ENCODE measurements at places on chromosomes 2 and 18.

- DNase-seq = no peak
These were observed 97.9 kb upstream of the NOL4 start for GRCh38 chr18:34322365-34323289.

DNA sequence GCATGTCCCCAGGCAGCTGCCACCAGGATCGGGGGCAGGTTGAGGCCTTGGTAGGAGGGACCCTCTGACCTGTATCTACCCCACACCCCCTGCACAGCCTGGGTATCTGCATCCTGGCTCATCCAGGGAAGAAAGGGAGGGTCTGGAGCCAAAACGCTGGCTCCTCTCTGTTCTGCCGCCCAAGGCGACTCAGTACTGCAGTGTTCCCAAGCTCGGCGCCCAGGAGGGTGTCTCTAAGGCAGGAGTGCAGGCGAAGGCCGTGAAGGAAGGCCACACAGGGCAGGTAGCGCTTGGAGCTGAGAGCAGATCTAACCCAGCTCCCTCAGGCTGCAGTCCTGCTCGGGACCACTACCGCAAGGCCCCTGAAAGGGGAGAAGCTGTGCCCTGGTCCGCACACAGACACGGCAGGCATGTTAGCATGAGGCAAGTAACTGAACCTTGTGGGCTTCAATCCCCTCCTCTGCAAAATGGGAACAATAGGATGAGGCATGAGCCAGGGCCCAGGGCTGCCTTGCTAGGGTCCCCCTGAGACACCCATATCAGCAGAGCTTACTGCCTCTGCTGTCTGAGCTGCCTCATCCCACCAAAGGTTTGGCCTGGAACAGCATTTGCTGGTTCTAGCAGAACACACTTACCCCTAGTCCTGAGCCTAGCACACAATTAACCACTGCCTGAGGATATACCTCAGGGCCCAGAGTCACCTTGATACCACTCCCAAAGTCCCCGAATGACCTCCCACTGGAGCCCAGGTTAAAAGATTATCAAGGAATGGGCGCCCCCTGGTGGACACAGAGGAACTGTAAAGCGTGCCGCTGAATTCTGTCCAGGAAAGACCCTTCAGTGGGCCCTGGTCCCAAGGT, 6.5 kb downstream of the PTMA start:
- DNase-seq = no peak

- no peak for DNase-seq
These were observed 560.0 kb downstream of the CCDC85A start for GRCh38 chr2:56743807-56744206.

DNA sequence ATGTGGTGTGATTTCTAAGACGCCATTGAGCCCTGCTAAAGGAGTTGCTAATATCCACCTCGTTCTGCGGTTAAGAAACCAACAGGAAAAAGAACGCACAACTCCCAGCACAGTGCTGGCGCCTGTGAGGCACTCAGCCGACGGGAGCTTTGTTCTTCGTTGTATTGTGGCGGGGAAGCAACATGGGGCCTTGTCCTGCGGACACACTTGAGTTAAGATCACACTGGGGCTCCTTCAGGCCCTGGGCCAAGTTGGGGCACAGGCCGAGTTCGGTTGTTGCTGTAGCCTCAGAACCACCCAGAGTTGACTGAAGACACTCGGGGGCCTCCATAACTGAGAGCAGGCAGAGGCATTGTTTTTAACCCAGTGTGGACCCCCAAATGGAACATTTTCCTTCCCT, 30.6 kb upstream of the CD8A start:
- no peak for DNase-seq

DNA sequence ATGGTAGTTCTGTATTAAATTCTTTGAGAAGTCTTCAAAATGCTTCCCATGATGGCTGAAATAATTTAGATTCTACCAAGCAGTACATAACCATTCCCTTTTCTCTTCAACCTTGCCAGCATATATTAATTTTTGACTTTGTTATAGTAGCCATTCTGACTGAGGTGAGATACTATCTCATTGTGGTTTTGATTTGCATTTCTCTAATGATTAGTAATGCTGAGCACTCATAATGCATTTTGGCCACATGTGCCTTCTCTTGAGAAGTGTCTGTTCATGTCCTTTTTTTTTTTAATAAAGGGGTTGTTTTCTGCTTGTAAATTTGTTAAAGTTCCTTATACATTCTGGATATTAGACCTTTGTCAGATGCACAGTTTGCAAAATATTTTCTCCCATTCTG, 173.9 kb downstream of the CALCRL start:
- DNase-seq = no peak

DNA sequence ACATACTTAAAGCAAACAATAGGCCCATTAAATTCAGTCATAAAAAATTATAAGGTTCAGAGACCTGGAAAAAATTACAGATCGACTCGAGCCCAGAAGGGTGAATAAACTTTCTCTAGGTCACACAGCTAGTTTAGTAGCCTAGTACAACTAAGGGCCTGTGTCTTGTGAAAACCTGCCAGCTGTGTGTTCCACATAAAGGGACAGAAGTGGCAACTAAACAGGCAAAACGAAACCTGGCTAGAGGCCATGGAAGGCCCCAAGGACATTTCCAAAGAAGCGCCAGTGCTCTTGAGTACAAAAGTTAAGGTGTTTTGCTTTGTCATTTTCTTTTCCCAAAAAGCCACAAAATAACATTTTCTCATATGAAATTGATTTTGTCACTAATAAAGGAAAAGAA, 164.9 kb downstream of the L3MBTL4 start:
- DNase-seq = no peak

DNA sequence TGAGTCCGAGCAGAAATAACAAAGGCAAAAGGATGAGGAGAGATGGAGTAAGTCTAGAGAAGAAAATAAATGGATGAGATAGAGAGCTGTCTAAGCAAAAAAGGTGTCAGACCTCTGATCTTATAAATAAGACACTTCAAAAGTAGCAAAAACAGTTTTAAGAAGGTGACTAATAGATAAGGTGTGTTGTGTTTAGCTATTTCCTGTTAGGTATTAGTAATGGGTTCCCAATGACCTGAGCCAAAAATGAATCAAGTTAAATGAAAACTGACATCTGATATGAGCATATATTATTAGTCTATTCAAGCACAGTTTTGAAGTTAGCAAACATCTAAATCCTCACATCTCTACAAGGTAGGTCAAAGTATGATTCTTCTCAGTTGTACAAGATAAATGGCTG, 10.6 kb downstream of the SUPT7L start:
- no peak for DNase-seq

GRCh38 chr2:152488075-152488474, 153.1 kb downstream of the FMNL2 start:
- DNase-seq = no peak

DNA sequence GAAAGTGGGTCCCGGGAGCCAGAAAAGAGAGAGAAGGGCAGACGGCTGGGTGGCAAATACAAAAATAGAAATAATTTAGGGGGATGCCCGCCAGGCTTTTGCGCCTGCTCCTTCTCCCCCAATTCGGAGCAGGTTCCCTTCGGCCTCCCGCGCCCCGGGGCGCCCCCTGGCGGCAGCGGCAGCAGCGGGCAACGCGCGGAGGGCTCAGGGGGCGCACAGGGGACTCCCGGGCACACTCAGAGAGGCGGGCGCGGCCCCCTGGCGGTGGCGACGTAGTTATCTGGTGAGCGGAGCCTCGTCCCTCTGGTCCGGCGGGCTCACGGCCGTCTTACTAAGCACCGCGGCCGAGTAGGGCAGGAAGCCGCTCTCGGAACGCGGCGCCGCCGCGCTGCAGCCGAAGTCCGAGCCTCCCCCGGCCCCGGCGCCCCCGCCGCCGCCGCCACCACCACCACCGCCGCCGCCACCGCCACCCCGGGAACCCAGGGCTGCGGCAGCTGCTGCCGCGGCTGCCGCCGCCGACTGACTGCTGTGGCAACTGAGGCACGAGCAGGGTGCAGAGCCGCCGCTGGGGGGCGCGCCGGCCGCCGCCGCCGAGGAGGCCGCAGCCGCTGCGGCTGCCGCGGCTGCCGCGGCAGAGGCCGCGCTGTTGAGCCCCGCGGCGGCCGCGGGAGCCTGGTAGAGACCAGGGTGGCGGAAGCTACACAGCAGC, 3.8 kb downstream of the EVX2 start:
- DNase-seq = no peak

- no peak for DNase-seq
These were observed 106.7 kb downstream of the DTNB start for GRCh38 chr2:25566694-25567093.

DNA sequence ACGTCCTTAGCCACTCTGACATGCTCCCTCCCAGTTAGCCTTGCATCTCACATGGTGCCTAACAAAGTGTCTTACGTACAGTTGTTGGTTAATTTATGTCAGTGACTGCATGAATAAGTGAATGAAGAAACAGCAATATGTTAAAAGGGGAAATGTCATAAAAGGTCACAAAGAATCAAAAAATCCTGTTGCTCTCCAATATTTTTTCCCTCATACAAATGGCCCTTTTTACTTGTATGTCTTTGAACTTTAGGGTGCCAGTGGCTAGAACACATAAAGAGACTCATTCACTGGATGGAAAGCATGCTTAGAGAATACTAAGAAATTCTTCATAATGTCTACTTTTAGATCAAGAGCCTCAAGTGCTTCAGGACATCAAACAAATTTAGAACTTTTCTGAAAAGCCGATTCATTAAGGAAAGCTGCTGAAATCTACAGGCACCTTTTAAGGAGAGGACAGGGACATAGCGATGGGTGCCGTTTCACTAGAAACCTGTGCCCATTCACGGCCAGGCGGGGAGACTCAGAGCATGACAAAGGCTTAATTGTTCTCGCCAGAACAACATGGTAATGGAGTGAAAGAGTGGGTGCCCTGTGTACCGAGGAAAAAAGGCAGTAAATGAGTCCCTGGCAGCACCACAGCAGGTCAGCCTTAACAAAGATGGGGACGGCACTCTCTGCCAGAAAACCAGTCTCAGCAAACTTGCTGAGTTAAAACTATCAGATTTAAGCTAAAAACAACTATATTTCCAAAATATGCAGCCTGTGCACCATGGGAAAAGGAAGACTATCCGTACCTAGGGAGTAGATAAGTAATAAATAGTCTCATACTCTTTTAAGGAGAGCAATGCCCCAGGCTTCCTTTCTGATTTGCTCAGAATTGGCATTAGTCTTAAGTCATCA, 71.6 kb upstream of the SPTBN1 start:
- DNase-seq = no peak

GRCh38 chr2:75390169-75390568, 170.6 kb downstream of the EVA1A start:
- no peak for DNase-seq

DNA sequence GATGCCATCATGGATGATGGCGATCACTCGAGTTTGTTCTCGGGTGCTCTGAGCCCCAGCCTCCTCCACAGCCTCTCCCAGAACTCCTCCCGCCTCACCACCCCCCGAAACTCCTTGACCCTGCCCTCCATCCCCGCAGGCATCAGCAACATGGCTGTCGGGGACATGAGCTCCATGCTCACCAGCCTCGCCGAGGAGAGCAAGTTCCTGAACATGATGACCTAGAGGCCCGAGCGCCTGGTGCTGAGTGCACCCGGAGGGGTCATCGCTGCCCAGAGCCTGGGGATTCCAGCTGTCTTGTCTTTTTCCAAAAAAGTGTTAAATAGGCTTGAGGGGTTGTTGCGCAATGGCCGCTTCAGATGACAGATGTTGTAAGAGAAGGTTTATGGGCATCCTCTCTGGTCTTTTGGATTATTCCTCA, 254.8 kb downstream of the GLI2 start:
- DNase-seq = no peak

DNA sequence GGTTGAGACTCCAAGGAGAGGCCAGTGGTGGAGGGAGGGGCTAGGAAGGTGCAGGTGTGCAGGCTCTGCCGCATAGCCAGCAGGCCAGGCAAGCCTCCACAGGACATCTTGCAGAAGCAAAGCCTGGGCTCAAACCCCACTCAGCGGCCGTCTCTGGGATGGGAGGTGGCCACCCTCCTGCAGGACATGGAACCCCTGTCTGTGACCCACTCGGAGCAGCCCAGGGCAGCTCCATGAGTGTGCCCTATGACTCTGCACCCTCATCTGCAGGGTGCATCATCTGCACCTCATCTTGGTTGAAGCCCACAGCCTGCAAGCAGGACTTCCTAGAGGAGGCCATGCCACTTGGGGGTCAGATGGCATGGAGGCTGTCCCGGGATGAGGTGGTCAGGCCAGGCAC, 46.3 kb downstream of the GPC1 start:
- no peak for DNase-seq

DNA sequence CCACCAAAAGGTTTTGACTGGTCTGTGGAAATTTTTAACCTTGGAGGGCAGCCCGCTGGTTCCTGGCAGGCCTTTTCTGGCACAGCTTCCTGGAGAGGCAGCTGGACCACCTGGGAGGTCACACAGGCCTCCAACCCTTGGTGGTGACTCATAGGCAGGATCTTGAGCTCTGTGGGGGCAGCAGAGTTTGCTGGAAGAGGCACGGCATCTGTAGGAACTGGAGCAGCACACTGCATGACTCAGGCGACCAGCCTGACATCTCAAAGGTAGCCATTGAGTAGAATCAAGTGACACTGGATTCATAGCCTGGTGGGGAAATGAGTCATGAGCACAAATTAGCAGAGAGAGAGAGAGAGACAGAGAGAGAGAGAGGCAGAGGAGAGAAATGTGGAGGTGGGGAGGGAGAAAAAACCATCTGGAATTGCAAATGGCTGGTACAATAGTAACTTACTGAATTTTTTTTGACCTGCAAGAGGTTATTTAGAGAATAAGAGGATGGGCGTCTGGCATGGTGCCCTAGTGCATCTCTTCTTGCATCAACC, 57.4 kb downstream of the TRPM8 start:
- no peak for DNase-seq

DNA sequence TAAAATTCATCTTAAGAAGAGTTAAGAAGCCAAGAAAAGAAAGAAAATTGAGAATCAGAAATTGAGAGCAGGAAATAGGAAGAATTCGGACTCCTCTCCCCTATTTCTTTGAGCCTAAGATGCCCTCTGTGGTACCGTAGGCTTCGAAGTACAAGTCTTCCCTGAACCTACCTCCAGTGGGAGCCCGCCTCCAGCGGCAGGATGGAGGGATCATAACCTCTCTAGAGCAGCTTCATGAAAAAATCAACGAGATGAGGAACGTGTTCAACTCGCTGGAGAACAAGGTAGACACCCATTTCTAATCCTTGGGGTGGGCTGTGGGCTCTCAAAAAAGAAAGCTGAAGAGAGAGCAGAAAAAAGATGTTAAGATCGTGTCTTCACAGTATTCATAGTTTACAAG, 36.3 kb downstream of the ARHGEF33 start:
- DNase-seq = no peak

- DNase-seq = no peak
These were observed 9.6 kb downstream of the COL6A3 start for GRCh38 chr2:237404413-237404812.

DNA sequence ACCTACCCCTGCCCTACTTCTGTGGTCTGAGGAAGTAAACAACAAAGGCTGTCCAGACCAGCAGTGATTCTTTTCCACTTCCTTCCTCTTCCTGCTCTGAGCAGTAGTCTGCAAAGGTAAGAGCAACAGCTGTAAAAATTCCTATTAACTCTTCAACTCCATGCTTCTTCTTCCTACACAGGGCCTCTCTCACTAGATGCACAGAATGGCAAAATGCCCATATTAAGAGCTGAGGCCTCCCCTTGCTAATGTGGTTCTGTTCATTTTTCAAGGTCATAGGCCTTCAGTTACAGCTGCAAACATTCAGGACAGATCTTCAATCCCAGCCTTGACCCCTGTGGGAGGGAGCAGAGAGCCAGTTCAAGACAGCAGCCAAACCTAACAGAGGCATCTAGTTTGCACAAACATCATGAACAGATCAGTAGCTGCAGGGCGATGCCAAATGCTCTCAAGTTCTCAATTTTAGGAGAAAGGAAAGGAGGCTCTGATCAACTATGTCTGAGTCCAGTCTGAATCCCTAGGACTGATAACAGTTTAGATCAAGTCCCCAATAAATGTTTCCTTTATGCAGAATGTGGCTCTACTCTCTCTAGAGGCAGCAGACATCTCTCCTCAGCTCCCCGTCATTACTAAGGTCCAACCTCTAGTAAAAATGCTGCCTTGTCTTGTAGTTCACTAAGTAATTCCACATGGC, 20.9 kb downstream of the SLC40A1 start:
- DNase-seq = no peak
